Mammary microvascular endothelial cell (primary cell): ENCODE measurements at places on chromosomes 2 and 18. TPM values are rescaled to one million over a fixed set of nuclear protein-coding genes. Genes with fewer than 3 reads are reported as not detected.

DOK1 gene
- 19.9 and 23.2 TPM in 2 replicates for total RNA-seq

MAP2 gene
- total RNA-seq = 27.9 and 29.4 TPM in 2 replicates

HAAO gene
- total RNA-seq = not detected in 2 replicates

ALLC gene
- total RNA-seq = not detected in 2 replicates
